HEK293T (cell line): ENCODE measurements at places on chromosomes 1 and 21.

- no peak for DNase-seq
Measured at GRCh38 chr1:215397106-215397505, 170.0 kb upstream of the KCTD3 start.

GRCh38 chr1:202054094-202054493 is 43.7 kb downstream of the ELF3 start:
- DNase-seq: no peak

GRCh38 chr21:38439957-38440356 is 58.3 kb downstream of the ERG start:
- no peak for DNase-seq

GRCh38 chr1:206723805-206724472 is 39.2 kb downstream of the MAPKAPK2 start:
- no peak for DNase-seq
